ENCODE measurements at places on chromosomes 2 and 18.

DNA sequence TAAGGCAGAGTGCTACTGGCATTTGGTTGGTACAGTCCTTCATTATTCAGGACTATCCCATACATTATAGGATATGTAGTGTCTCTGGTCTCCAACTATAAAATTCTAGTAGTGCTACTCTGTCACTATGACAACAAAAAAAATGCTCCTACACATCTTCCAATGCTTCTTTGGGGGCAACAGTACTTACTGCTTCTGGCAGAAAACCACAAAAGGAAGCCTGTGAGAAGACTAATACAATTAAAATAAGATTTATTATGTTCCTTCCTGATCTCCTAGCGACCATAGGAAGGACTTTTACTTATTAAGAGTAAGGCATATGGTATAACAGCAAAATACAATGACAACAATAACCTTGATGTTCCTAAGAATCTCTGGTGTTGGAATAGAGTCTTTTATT lies 48.4 kb upstream of the CPO start:
- no peak for DNase-seq

DNA sequence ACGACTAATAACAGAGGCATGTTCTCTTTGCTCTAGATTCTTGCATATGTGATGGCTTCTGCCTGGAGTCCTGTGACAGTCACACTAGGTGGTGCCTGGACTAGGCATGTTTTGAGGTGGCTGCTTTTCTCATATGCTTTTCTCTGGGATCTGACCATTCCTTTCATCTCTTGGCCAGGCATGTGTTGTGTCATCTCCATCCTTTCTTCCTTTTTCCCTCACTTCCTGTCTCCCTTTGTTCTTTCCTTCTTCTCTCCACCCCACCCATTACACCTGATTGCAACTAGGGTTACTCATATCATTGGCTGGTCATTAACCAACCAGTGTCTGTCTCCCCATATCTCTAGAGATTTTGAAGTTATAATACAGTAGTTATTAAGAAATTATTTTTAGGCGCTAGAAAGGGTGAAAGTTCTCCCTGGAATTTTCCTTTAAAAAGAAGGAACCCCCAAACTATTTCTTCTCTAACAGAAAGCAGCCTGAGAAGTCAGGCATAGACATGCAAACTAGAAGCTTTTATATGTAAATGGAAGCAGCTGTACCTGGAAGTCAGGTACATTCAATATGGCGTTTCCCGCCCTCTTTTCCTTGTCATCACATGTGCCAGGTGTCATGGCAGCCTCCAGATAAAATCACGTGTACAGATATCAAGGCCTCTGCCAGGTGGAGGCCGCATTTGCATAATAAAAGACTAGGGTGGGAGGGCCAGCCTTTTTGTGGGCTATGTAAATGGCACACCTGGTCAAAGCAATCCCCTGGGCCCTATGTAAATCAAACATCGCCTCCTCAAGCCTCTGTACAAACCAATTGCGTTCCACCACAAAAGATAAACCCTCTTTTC lies 220.4 kb upstream of the MEX3C start:
- DNase-seq, result no peak

DNA sequence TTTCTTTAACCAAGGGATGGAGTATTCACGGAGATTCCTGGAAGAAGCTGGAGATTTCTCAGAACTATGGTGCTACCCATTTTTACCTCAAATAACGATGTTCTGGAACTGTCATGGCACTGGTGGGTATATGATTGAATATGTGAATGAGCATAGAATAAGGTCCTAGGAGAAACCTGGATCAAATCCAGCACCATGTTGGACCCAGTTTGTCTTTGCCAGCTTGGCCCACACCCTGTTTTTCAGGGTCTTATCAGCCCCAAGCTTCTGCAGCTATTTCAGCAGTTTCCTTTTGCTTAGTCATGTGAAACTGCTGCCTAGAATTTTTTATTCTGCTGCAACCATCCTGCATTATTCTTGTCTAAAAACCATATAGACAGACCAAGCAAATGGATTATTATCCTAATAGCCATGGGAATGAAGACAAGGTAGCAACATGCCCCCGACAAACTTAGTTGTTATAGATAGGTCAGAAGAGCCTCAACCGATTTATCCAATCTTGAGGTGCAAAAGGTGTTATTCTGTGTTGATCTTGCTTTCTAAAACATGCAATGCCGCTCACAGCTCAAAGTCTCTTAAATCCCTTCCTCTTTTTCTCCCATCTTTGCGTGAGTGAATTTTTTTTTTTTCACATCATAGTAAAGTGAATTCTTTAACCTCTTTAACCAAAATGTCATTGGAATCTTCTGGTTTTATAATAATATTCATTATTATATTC lies 133.6 kb downstream of the PRPF40A start:
- DNase-seq, result no peak

GRCh38 chr2:139992711-139993345 lies 1212.6 kb upstream of the NXPH2 start:
- no peak for DNase-seq

GRCh38 chr2:161992531-161992930 lies 81.5 kb downstream of the DPP4 start:
- DNase-seq, result peak; percentile 44

DNA sequence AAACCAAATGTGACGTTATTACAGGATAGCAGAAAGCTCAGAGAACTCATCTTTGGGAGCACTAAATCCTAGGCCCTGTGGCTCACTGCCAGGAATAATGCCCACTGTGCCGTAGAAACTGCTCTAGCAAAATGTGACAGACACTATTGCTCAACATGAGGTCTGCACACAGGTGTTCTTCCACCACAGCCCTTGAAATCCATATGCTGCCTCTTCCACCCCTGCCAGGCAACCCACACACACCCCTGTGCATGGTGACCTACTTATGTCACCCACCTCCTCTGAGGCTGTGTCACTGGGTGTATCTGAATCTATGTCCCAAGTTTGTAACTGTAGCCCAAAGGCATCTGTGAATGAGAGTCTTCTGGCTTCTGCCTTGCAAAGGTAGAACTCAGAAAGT lies 66.1 kb upstream of the MBOAT2 start:
- DNase-seq, result no peak

DNA sequence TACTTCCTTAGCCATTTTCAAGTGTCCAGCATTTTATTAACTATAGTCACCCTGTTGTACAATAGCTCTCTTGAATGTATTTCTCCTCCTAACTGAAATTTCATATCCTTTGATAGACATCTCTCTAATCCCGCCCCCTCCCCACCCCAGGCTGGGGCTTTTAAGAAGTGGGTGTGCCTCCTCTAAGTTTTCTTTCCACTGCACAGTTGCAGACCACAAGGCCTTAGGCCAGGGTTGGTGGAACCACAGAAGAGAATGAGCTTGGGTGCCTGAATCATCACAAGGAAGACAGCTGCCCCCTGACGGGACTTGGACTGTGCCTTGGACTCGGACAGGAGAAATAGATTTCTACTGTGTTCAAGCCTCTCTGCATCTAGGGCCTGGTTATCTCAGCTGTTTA lies 193.4 kb downstream of the HAUS1 start:
- no peak for DNase-seq

- DNase-seq, result peak; percentile 60
Observed at GRCh38 chr2:126244937-126245336, 411.0 kb upstream of the GYPC start.

DNA sequence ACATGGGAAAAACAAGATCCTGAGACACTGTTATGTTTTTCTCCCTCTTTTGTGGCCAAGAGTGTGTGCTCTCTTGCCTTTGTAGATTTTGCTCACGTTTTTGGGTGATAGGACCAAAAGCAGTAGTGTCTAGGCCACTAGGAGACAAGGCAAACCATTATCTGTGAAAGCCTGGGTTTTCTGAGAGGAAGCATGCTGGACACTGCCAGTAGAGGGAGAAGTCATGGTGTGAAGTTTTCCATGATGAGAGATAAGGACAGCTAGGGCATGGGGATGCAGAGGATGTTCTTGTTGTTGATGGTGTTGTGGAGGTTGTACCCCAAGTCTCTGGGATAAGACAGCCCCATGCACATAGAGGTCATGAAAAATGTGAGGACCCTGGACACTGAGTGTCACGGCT lies 285.3 kb downstream of the SOX11 start:
- no peak for DNase-seq

DNA sequence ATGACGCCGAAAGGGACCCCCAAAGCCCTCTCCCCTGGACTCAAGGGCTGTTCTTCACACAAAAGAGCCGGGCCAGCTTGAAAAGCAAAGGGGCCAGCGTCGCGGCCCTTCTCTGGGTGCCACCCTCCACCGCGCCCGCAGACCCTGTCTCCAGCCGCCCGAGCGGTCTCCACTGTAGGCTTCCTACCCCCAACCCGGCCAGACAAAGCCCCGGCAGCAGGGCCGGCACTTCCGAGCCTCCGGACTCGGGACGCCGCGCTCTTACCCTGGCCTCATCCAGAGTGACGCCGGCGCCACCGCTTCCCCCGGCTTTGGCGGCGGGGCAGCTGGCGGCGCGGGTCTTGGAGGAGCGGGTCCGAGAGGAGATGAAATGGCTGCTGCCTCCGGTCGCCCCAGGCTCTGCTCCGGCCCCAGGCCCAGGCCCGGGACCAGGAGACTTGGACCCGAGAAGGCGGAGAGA lies 603 bp downstream of the ATAD2B start:
- peak; percentile 51 for DNase-seq

- DNase-seq, result no peak
Observed at GRCh38 chr2:202574541-202574940, 60.2 kb upstream of the FAM117B start.

GRCh38 chr2:71462056-71462605 lies 8.8 kb downstream of the DYSF start:
- DNase-seq, result no peak

DNA sequence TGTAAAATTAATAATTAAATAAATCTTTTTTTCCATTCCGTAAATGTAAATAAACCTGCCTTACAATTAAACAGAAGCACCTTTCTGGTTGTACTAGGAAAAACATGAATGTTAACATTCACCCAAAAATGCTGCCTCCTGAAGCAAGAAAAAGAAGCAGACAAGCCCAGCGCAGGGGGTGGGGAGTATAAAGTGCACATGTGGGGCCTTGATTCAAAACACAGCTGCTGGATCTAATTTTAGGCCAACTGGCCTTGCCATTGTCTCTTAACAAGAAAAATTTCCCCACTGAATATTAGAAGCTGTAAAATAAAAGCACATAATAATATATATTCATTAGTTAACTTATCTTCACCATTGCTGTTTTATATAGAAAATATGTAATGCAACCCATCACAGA lies 28.3 kb downstream of the TCF4 start:
- no peak for DNase-seq

- no peak for DNase-seq
Observed at GRCh38 chr2:19971691-19972090, 18.2 kb downstream of the WDR35 start.

DNA sequence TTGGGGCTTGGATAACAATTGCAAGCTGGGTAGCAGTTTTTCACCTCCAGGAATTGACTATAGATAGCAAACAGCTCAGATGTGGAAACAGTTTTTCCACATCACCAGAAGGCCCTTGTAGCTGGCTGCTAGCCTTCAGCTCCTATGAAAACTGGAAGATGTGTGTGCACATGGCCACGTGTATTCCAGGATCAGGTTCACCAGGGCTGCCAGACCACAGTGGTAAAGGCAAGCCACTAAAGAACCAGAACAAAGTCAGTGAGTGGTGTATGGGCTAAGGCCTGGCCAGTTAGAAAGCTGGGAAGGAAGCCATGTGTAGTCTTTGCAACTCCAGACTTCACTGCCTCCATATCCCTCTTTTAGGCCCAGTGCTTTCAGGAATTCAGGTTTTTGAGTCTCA lies 12.9 kb downstream of the LRRTM1 start:
- DNase-seq, result no peak

DNA sequence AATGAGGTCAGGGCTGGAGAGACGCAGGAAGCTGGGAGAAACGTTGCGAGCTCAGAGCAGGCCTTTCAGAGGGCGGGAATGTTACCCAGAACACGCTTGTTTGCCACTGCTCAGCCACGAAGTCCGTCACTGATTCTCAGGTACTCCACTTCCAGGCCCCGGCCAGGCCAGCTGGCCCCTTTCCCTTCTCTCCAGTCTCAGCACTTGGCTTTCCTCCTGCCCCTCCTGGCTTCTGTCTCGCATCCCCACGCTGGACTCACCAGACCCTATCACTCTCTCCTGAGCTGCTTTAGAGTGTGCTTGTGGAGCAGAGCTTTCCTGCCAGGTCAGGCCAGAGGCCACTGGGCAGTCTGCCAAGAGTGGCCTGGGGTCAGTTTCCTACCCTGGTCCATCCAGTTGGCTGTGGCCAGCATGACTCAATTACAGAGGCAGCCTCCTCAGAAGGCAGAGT lies 151.4 kb downstream of the TWIST2 start:
- no peak for DNase-seq

GRCh38 chr18:28438381-28438780 lies 261.5 kb upstream of the CDH2 start:
- no peak for DNase-seq

GRCh38 chr2:102558463-102558862 lies 60.9 kb upstream of the SLC9A2 start:
- no peak for DNase-seq

DNA sequence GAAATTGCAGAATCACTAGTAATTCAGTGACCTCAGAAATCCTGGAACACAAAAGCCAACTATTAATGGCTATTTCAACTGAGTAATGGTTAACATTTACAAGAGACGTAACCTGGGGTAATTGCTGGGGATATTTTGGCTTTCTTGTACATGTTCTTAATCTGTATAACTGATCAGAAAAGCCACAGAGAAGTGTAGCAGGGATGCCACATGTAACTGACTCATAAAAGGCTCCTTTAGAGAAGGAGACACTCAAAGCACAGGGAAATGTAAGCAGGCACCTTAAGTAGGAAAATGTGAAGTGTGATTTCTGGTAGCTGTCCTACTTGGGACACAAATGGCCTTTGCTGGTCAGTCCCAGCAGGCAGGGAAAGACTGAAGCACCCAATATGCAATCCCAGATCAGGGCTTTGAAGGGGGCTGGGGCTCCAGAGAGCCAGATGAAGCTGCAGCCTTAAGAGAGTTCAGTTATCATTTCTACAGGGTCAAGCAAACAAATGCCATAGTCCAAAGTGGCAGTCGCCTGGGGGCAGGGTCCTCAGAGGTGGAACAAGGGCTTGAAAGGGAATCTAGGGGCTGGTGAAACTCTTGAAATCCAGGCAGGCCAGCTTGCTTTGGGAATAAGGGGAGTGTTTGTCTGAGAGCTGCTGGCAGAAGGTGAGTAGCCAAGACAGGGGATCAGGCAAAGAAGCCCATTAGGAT lies 7.2 kb upstream of the SPOPL start:
- DNase-seq, result no peak

DNA sequence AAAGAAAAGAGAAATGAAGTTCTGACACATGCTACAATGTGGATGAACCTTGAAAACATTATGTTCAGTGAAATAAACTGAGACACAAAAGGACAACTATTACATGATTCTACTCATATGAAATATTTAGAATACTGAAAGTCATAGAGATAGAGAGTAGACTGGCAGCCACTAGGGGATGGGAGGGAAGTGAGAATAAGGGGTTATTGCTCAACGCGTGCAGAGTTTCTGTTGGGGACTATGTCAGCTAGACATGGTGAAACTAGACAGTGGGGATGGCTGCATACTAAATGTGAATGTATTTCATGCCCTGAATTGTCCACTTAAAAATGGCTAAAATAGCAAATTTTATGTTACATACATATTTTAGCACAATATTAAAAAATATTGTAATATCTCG lies 108.7 kb upstream of the ATL2 start:
- peak; percentile 13 for DNase-seq

GRCh38 chr2:120441744-120442471 lies 96.0 kb downstream of the INHBB start:
- peak; percentile 57 for DNase-seq
